ENCODE measurements at places on chromosomes 3 and 15.

DNA sequence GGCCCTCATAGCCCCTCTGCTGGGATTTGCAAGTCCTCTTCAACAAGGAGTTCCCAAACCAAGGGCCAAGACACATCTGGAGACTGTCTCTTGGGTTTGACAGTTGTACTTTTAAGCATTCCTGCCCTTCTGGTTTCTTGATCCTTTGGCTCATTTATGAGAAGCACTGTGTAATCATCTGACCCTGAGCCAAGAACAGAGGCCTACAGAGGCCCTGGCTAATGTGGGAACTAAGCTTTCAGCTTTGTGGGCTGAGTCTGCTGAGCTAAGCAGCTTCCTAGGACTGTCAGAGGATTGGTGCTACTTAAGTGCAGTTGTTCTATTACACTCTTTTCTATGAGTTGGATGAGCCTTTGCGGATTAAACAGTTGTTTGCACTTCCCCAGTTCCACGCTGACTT, 178.3 kb downstream of the KBTBD8 start:
- no peak for DNase-seq

DNA sequence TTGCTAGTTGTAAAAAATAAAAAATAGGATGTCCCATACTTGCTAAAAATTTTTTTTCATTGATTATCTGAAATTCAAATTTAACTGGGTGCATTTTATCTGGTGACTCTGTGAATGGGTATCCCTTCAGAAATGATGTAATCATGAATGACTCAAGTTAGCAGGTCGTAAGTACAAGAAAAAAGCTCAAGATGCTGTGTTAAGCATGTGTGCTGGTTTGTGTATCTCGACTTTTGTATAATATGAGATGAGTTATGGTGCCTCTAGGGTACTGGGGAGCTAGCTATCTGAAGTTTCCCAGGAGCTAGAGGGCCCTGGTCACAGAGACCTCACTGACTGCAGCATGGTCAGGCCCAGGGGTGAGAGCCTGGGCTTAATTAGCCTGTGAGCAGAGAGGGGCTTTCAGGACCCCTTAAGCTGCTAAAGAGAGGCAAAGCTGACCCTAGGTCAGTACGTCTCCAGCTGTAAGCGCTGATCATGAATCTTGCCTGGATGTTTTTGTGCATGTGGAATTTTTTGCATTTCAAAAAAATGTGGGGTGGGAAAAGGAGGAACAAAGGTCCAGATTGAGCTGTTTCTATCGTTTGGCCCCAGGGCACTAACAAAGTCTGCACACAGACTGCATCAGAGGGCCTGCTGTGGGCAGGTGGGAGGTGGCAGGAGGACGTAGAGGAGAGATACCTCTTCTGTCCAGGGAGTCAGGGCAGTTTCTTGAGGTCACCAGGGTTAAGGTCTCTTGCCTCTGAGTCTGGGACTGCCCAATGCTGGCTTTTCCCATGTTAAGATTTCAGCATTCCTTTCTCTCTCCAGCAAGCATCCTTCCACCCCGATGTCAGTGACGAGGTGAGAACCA, 233.2 kb upstream of the TPM1 start:
- no peak for DNase-seq

DNA sequence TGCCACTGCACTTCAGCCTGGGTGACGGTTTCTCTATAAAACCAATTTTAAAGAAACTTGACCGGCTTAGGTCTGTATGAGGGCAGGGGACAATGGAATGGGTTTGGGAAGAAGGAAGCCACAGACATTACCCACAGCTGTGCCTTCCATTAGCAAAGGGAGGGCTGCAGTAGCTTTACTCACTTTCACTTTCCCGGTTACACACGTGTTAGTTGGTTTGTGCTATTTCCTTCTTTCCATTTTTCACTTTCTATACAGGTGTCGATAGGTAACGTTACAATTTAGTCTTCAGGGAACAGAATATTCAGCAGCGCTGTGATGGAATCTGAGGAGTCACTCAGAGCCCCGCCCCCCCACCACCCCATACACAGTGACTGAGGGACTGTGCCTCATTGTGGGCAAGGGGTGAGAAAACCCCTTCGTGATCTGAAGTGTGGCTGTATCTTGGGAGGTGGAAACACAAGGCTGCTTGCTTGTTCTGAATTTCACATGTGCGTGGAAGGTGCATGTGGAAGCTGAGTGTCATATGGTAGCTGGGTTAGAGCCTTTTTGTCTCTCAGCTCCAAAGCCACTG, 44.8 kb upstream of the RPL32 start:
- no peak for DNase-seq

- no peak for DNase-seq
These were observed 35.8 kb downstream of the GJD2 start for GRCh38 chr15:34718681-34719665.

DNA sequence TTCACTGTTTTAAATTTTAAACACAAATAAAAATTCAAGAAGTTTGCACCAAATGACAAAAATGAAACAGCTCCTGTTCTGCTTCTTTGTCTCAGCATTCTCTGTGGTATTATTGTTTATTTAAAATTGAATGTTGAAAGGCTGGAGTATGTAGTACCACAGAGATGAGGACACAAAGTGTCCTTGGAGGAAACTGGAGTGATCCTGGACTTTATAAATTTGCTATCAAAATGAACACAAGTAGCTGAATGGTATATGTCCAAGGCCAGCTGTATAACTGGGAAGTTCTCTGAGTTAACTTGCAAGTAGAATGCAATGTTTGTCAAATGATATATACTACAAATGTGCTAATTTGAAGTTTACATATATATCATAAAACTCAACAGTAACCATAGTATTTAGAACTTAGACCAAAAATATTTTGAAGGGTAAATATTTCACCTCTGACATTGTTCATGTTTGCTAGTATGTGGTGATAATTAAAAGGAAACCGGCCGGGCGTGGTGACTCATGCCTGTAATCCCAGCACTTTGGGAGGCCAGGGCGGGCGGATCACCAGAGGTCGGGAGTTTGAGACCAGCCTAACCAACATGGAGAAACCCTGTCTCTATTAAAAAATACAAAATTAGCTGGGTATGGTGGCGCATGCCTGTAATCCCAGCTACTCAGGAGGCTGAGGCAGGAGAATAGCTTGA, 12.3 kb downstream of the BTLA start:
- DNase-seq, result no peak

All from activated naive CD8-positive, alpha-beta T cell treated with anti-CD3 and anti-CD28 coated beads, Interleukin-2, amount 10 ng/mL, durations not matched to agents 7 days and 5 days (primary cell).